ENCODE measurements at places on chromosomes 13 and 19.

DNA sequence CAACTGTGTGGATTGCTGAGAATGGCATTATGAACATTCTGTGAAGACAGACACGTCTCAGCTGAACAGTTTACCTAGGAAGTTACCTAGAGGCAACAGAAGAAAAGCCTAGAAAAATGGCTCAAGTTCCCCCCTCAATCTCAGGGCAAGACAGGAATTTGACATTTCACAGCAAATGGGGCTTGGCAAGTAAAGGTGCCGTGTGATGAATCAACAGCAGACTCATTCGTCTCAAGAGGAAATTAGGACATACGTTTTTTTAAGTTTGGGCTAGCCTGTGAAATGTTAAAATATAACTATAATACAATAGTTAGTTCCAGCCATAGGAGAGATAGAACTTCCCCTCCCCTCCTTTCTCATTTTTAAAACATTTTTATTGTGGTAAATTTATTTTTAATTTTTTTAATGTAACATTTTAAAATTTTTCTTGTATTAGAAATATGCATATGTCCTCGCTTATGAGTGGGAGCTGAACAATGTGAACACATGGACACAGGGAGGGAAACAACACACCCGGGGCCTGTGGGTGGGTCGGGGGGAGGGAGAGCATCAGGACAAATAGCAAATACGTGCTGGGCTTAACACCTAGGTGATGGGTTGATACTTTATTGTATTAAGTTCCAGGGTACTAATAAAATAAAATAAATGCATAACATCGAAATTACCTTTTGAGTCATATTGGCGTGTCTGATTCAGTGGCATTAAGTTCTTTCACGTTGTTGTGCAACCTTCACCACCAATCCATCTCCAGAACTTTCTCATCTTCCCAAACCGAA, 116.0 kb downstream of the COL4A2 start:
- no peak for DNase-seq

DNA sequence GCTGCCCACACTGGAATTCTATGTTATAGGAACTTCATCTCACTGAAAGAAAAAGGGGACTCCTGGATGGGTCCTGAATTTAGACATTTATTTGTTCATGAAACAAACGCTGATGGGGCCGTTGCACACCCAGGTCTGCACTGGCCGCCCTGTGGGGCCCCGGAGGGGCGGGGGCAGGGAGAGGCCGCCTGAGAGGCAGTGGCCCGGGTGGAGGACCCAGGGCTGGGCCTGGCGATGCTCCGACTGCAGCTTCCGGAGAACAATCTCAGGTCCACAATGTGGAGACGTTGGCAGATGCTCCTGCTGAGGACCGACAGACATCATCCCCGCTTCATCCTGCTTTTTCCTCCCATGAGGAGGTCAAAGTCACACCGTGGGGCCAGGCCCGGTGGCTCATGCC, 16.3 kb upstream of the PTBP1 start:
- DNase-seq, result no peak

DNA sequence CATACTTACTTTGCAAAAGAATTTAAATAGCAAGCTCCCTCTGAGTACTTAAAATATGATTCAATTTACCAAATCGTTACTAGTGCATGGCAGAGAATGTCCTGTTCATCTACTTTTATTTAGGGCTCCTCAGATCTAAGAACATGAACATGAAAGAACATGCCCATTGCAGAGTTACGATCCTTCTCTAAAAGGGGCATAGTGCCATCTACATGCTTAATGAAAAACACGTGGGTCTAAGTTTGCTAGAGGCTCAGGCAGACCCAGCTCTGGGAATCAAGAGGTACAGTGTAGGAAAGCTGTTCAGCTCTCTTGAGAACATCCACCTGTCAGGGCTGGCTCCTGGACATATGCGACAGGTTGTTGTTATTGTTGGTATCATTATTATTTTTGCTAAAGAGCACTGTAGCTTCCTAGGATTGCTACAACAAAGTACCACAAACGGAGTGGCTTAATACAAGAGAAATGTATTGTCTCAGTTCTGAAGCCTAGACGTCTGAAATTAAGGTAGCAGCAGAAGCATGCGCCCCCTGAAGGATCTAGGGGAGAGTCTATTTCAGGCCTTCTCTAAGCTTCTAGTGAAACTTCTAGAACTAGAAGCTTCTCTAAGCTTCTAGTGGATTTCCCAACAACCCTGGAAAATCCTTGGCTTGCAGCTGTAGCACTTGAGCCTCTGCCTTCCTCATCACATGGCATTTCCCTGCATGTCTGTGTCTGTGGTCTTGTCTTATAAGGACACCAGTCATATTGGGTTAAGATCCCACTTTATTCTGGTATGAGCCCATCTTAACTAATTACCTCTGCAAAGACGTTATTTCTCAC, 133.9 kb downstream of the DCT start:
- DNase-seq, result no peak

GRCh38 chr13:21673789-21674489, 3.1 kb downstream of the FGF9 start:
- DNase-seq, result no peak

DNA sequence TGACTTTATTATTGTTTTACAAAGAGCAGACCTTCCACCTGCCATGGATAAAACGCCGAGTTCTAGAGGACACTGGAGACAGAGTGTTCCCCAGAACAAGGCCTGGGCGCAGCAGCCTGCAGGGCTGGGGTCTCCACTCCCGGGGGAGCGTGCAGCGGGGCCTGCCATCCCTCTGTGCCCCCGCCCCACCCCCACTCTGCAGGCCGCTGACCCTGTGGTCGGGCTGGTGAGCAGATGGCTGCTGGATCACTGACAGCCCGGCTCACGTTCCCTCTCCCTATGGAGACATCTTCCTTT, 8.6 kb upstream of the PTBP1 start:
- DNase-seq, result no peak
